ENCODE measurements at places on chromosomes 2 and 18. TPM values are rescaled to one million over a fixed set of nuclear protein-coding genes. Genes with fewer than 3 reads are reported as not detected.
A peak's percentile ranks its signal among the peaks of the same experiment; 100 is the strongest.

The MAL gene
- not detected for polyA plus RNA-seq

DNA sequence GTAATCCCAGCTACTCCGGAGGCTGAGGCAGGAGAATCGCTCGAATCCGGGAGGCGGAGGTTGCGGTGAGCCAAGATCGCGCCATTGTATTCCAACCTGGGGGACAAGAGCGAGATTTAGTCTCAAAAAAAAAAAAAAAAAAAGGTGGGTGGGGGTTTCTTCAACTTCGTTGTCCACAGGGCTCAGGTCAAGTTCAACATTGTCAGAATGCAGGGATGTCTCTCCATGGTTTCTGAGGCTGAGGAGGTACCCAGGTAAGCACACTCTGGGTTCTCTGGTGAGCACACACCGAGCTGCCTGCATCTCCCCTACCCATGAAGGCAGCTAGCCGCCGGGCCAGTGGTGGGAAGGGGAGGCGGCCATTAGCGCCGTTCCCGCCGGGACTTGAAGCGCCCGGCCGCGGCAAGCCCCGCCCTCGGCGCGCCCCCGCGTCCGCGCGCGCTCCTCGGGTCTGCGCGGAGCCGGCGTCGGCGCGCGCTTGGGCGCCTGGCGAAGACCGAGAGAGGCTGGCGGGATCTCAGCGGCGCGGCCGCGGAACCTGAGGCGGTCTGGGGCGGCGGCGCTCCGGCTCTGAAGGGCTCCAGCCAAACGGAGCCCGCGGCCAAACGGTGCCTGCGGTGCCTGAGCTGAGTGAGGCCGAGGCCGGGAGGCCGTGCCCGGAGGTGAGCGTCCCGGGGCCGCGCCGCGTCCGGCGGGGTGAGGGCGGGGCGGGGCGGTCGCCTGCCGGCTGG, at the start of gene UBXN2A:
Gene UBXN2A (plus strand): TSS at position 477 of the 731 bp plus-strand sequence. CDS start 17,852 bp downstream, outside the sequence.
- no peaks in the 10 kb centered on the region for H3K27me3 ChIP-seq
- peaks cover 23% of the 10 kb centered on the region for H3K4me1 ChIP-seq
- H3K4me3 ChIP-seq, result peak within 1 kb of the TSS; percentile 91
- peak within 1 kb of the TSS; percentile 75 for H3K27ac ChIP-seq

The GREB1 gene
- polyA plus RNA-seq, result 1.7 TPM

The SERPINB12 gene
- polyA plus RNA-seq, result not detected

DNA sequence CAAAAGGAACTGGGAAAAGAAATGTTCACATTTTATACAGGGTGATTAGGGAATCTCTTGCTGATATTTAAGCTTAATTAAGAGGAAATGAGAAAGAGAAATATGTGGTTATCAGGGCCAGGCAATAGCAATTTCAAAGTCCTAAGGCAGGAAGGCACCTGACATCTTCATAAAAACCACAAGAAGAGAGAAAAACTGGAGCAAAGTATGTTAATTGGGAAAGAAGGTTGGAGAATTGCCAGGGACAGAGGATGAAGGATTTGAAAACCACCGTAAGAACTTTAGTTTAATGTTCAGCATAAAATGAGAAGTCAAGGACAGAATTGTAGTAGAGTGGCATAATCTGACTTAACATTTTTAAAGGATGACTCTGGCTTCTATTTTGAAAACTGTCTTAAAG, 691.8 kb upstream of the NRXN1 start:
- DNase-seq, result no peak
- H3K27ac ChIP-seq, result no peak overlapping the region
- no peaks in the 10 kb centered on the region for H3K4me1 ChIP-seq
- no peaks in the 10 kb centered on the region for H3K36me3 ChIP-seq
- no peaks in the 10 kb centered on the region for H3K27me3 ChIP-seq

DNA sequence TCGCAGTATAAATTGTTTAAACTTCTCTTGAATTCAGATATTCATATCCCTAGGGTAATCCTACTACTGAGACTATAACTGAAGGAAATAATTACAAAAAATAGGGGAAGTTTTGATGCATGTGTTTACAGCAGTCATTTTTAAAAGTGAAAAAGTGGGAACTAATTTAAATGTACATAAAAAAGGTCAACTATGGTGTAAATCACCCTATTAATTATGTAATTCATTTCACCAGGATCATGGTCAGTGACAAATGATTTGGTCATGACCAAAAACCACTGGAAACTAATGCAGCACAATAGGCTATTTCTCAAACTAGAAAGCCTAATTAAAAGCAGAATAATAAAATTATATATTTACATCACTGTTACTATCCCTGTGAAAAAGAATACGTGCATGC, 5.0 kb upstream of the CNGA3 start:
- no peak overlapping the region for H3K4me3 ChIP-seq
- H3K27ac ChIP-seq, result no peak overlapping the region
- no peaks in the 10 kb centered on the region for H3K36me3 ChIP-seq
- peaks cover 3% of the 10 kb centered on the region for H3K27me3 ChIP-seq

GRCh38 chr18:28729321-28729720, 552.4 kb upstream of the CDH2 start:
- H3K4me3 ChIP-seq, result no peak overlapping the region
- no peaks in the 10 kb centered on the region for H3K36me3 ChIP-seq
- DNase-seq, result no peak
- H3K4me1 ChIP-seq, result no peaks in the 10 kb centered on the region

DNA sequence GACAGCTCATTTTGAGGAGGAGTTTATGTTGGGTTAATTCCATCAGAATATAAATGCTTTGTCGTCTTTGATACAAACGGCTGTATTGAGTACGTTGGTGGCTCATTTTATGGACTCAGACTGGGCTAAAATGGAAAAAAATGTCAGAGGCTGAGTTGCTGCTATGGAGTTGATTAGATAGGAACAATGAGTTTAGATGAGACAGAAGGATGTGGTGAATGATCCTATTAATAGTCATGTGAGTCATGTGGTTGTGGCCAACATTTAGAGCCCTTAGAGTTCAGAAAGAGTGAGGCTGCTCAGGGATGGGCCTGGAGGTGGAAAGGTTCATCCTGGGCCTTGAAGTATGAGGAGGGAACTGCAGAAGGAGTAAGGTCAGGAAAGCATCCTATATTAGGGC, 434.2 kb downstream of the MEIS1 start:
- DNase-seq, result no peak
- no peak overlapping the region for H3K4me3 ChIP-seq
- no peaks in the 10 kb centered on the region for H3K36me3 ChIP-seq
- no peak overlapping the region for H3K27ac ChIP-seq
- H3K27me3 ChIP-seq, result no peaks in the 10 kb centered on the region

- H3K4me1 ChIP-seq, result peaks cover 31% of the 10 kb centered on the region
- H3K36me3 ChIP-seq, result peaks cover 4% of the 10 kb centered on the region
- no peaks in the 10 kb centered on the region for H3K27me3 ChIP-seq
- peak overlapping the region; percentile 84 for H3K4me3 ChIP-seq
- H3K27ac ChIP-seq, result peak overlapping the region; percentile 82
- peak; percentile 55 for DNase-seq
Measured at GRCh38 chr18:74290794-74291471, 830 bp downstream of the CYB5A start.

DNA sequence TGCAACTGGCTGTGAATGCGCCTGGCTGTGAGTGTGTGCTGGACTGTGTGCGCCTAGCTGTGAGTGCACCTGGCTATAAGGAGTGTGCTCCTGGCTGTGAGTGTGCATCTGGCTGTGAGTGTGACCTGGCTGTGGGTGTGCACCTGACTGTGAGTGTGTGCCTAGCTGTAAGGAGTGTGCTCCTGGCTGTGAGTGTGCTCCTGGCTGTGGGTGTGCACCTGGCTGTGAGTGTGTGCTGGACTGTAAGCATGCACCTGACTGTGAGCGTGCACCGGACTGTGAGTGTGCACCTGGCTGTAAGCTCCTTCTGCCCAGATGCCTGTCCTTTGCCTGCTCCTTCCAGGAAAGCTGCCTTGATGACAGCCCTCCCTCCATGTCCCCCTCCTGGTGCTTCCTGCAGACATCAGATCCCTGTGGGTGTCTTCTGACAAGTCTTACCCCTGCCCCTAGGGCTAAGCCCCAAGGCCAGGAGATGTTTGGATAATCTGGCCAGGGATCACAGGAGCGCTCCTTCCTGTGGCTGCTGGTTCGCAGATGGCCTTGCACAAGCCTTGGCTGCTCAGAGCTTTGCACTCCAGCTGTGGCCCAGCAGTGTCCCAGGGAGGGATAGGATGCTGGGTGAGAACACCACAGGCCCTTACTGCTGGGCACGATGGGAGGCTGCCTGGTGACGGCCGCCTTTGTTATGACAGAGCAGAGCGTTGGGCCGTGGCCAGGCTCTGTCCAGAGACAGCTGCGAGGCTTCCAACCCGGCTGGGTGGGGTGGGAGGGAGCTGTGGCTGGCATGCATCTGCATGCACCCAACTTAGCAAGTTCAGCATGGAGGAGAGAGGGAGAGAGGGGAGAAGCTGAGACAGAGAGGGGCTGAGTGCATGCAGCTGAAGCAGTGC, 89.9 kb downstream of the GLI2 start:
- no peak for DNase-seq
- H3K36me3 ChIP-seq, result no peaks in the 10 kb centered on the region
- H3K4me1 ChIP-seq, result no peaks in the 10 kb centered on the region
- H3K27me3 ChIP-seq, result no peaks in the 10 kb centered on the region
- H3K27ac ChIP-seq, result no peak overlapping the region
- H3K4me3 ChIP-seq, result no peak overlapping the region

DNA sequence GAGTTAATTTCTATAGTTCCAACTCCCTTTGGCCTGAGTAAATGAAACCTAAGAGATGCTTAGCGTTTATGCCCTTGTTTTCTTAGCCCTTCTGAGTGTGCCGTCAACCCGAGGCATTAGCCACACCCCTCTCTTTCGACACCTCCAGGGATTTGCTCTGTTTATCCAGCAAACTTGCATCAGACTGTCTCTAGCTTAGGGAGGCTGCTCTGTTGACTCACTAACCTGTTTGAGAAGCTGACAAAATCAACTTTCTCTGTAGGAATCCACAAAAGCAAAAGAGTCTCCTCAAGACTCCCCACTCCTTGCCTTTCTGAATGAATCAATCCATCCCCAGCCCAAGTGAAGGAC, 317.6 kb downstream of the TNS1 start:
- H3K27ac ChIP-seq, result no peak overlapping the region
- no peak overlapping the region for H3K4me3 ChIP-seq
- no peaks in the 10 kb centered on the region for H3K36me3 ChIP-seq

DNA sequence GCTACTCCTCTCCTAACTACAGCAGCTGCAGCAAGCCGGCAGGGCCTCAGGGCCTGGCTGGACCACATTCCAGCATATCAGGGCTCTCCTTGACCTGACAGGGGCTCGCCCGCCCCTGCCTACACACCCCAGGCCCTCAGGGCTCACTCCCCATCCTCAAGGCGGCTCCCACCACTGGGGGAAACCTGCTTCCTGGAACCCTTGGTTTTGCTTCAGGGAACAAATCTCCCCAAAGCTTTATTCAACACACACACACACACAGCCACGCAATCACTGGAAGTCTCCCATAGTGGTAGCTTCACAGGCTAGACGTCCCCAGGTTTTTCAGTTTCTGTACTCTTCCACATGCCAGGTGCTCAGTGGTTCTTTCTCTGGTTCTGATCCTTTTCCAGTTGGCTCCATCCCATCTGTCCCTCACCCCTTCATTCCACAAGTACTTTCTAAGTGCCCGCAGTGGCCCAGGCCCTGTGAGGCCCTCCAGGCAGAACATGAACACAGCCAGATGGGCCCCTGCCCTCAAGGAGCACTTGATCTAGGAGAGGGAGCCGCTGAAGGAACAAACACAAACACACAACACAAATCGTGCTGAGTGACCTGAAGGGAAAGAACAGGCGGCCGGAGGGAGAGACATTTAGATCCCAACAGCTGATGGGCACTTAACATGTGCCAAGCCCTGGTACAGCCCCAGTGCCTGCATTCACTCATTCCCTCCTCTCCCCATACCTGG, 51.1 kb downstream of the TNS1 start:
- no peak for DNase-seq
- no peak overlapping the region for H3K27ac ChIP-seq
- no peaks in the 10 kb centered on the region for H3K27me3 ChIP-seq
- peaks cover 16% of the 10 kb centered on the region for H3K4me1 ChIP-seq
- no peaks in the 10 kb centered on the region for H3K36me3 ChIP-seq

DNA sequence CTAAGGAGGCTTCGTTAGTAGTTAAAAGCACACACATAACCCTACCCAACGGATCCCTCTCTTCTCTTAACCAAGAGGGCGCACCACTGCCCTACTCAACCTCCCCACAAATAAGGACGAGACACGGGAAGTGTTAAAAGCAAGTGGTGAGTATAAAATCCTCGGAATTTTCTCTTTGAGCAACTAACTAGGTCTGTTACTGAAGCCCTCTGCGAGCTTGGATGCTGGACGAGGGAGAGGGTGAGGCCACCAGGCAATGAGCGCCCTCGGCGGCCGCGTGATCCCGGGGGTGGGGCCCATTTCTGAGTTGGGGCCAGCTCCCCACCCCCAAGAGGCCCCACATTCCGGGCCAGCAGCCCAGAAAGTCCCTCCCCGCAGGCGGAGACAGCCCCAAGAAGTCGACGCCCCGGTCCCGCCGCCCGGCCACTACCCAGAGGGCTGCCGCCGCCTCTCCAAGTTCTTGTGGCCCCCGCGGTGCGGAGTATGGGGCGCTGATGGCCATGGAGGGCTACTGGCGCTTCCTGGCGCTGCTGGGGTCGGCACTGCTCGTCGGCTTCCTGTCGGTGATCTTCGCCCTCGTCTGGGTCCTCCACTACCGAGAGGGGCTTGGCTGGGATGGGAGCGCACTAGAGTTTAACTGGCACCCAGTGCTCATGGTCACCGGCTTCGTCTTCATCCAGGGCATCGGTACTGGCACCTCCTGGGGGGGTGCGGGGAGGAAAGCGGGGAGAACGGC, at the start of gene CYBRD1:
Gene CYBRD1 (plus strand): TSS at position 423 of the 736 bp plus-strand sequence. CDS start 72 bp downstream, at position 495.
- H3K4me3 ChIP-seq, result peak within 1 kb of the TSS; percentile 81
- H3K27me3 ChIP-seq, result no peaks in the 10 kb centered on the region
- peaks cover 5% of the 10 kb centered on the region for H3K4me1 ChIP-seq
- DNase-seq, result peak; percentile 89

- no peaks in the 10 kb centered on the region for H3K27me3 ChIP-seq
- no peak overlapping the region for H3K27ac ChIP-seq
- no peaks in the 10 kb centered on the region for H3K36me3 ChIP-seq
- H3K4me1 ChIP-seq, result peaks cover 9% of the 10 kb centered on the region
- no peak for DNase-seq
Measured at GRCh38 chr18:57198073-57198472, 51.2 kb downstream of the BOD1L2 start.

- no peak overlapping the region for H3K27ac ChIP-seq
- H3K27me3 ChIP-seq, result no peaks in the 10 kb centered on the region
- no peak overlapping the region for H3K4me3 ChIP-seq
- H3K36me3 ChIP-seq, result no peaks in the 10 kb centered on the region
- DNase-seq, result no peak
Measured at GRCh38 chr2:160408959-160409291, 84.7 kb downstream of the RBMS1 start.

The ARHGAP28 gene
- 0.38 TPM for polyA plus RNA-seq

DNA sequence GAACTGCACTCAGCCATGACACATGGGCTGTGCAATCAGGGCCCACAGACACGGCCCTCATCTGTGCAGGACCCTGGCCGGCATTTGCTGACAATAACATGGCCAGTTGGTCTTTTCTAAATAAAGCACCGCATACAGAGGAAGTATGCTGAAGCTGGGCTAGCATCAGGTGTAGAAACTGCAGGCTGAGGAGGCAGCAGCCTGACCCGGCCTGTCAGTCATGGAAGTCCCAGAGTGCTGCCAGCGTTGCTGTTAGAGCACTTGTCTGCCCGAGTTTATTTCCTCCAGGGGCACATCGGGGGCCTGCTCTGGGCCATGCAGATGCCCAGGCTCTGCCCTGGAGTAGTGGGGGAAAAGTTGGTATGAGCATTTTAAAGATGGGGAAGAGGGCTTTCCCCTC, 4.1 kb upstream of the PTPN18 start:
- peaks cover 2% of the 10 kb centered on the region for H3K4me1 ChIP-seq
- peaks cover 18% of the 10 kb centered on the region for H3K36me3 ChIP-seq
- DNase-seq, result no peak
- no peaks in the 10 kb centered on the region for H3K27me3 ChIP-seq
- no peak overlapping the region for H3K4me3 ChIP-seq
- no peak overlapping the region for H3K27ac ChIP-seq

Data from liver (tissue), 10 donors.